ENCODE measurements at places on chromosomes 7 and 10. TPM values are rescaled to one million over a fixed set of nuclear protein-coding genes. Genes with fewer than 3 reads are reported as not detected.

The PRKCQ gene
- 4.3 TPM for total RNA-seq

The PSPH gene
- total RNA-seq: 22.2 TPM

The AP1S1 gene
- 148 TPM for total RNA-seq

The CALHM1 gene
- not detected for total RNA-seq

The FAM25G gene
- 1.5 TPM for total RNA-seq

The WIPF3 gene
- total RNA-seq: 0.55 TPM

The SLC39A12 gene
- total RNA-seq: not detected

The TMEM270 gene
- total RNA-seq: 0.13 TPM

The SERPINE1 gene
- total RNA-seq: 1,778 TPM

The NXPH1 gene
- total RNA-seq: not detected

The FAM25C gene
- 0.98 TPM for total RNA-seq

The SPDYE16 gene
- not detected for total RNA-seq

The SPDYE2B gene
- not detected for total RNA-seq

The NME8 gene
- total RNA-seq: not detected

The CDC14C gene
- total RNA-seq: not detected

The CDK6 gene
- 12.3 TPM for total RNA-seq

The TWIST1 gene
- total RNA-seq: 3.2 TPM

The NFE2L3 gene
- total RNA-seq: 8.1 TPM

The MYL7 gene
- total RNA-seq: not detected

The EPHB4 gene
- 45.9 TPM for total RNA-seq

The LIPF gene
- not detected for total RNA-seq

The SLK gene
- 38.6 TPM for total RNA-seq

The EZH2 gene
- 19.2 TPM for total RNA-seq

The EN2 gene
- total RNA-seq: 0.85 TPM

The PSD gene
- total RNA-seq: 0.31 TPM

The ASAH2B gene
- total RNA-seq: 4.3 TPM

The CAMK2G gene
- 17.5 TPM for total RNA-seq

The HOXA1 gene
- 3.0 TPM for total RNA-seq

The DTX2 gene
- total RNA-seq: 33.9 TPM

The ASZ1 gene
- not detected for total RNA-seq

The CUZD1 gene
- 1.4 TPM for total RNA-seq

The HECW1 gene
- 17.2 TPM for total RNA-seq

The PDE1C gene
- total RNA-seq: 2.5 TPM

The CFAP43 gene
- total RNA-seq: 0.25 TPM

The OR6B1 gene
- not detected for total RNA-seq

The VPS37D gene
- total RNA-seq: 4.8 TPM

The LOXL4 gene
- total RNA-seq: 1.5 TPM

The HSPA12A gene
- 9.3 TPM for total RNA-seq

The CPA4 gene
- total RNA-seq: 8.4 TPM

The PMS2 gene
- total RNA-seq: 9.6 TPM

The ATG9B gene
- total RNA-seq: 0.70 TPM

The HNRNPF gene
- 342 TPM for total RNA-seq

The ZNF853 gene
- 2.3 TPM for total RNA-seq

The NUTM2B gene
- 0.36 TPM for total RNA-seq

The CFAP58 gene
- 0.08 TPM for total RNA-seq

The COBL gene
- 4.0 TPM for total RNA-seq
